ENCODE measurements at places on chromosomes 3 and 15.

DNA sequence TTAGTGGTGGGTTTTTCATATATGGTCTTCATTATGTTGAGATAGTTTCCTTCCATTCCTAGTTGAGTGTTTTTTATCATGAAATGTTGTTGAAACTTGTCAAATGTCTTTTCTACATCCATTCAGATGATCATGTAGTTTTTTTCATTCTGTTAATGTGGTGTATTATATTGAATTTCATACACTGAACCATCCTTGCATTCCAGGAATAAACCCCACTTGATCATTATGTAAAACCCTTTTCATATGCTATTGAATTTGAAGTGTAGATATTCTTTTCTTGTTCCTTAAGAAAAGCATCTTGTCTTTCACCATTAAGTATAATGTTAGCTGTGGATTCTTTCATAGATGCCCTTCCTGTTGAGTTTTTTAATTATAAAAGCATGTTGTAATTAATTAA lies 42.9 kb downstream of the PIAS1 start:
- no peak for DNase-seq

GRCh38 chr3:53134631-53135232 lies 4.5 kb upstream of the RFT1 start:
- DNase-seq: peak; percentile 88

- DNase-seq: no peak
Measured at GRCh38 chr3:181880331-181880730, 168.6 kb downstream of the SOX2 start.

GRCh38 chr15:48596415-48596814 lies 49.1 kb downstream of the FBN1 start:
- DNase-seq: no peak

- DNase-seq: no peak
Measured at GRCh38 chr3:33046521-33046920, 50.4 kb downstream of the GLB1 start.

Data from HT-29 (cell line).